ENCODE measurements at places on chromosomes 7 and 10.
A peak's percentile ranks its signal among the peaks of the same experiment; 100 is the strongest.

DNA sequence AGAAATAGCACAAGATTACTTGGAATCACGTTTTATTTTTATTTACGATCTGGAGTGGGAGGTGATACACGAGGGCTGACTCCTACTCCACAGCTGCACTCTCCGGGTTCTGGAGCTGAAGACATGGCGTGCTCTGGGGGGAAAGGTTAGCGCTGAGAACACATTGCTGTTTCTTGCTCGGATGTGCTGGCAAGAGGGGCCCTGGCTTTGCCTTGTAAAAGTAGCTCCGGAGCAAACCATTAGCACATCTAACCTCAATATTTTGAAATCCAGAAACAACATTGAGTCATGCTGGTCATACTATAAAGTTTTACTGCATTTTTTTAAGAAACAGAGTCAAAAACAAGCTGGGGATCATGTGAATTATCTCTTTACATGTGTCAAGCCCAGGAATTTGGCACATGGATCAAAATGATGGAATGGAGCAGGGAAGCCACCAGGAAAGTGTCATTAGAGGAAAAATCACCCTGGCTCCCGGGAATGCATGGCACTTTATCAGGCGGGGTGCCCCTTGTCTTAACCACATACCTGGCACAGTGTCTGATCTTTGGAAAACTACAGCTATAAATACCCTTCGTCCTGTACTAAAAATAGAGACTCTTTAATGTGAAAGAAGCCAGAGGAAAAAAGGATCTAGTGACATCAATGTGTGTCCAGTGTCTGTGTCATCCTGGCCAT is 31.6 kb upstream of the LYZL1 start:
- DNase-seq, result no peak

DNA sequence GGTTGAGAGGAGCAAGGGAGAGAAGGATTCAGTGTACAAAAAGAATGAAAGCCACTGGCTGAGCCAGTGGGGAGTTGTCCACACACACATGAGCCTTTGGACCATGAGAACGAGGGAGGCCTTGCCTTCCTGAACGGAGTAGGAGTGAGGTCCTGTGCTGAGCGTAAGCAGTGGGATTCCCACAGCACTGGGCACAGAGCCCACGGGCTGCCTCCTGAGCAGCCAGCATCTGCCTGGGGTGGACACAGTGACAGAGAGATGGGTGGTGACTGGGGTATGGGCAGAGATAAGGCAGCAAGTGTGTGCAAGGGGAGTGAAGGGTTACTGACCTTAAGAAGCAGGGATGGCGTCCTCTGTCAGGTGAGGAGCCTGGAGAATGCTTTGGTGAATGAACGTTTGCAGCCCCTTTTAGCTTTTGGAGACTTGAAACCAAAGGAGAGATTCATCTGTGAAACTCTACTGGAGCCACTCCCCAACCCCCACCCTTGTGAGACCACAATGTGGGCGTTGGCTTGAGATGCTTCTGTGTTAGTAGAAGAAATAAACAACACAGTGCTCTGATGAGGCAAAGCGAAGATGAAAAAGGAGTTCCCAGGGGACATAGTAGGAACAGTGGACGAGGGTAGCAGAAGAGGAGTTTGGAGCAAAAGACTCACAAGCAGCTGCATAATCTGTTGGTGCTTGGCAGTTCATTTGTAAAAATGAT is 56.5 kb downstream of the FIGNL1 start:
- DNase-seq, result peak; percentile 33

DNA sequence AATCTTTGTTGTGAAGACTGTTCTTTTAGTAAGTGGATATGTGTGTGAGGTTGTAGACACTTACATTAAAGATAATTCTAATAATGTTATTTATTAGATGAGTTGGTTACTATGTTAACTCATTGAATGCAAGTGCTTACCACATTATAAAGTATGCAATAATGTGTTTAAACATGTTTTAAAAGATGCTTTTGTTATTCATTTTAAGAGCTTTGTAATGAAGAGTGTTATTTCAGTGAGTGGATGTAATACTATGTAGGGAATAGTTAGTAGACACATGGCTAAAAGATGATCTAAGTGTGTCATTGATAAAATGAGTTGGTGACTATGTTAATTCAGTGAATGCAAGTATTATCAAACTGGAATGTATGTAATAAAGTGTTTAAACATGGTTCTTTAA is 70.0 kb upstream of the VOPP1 start:
- DNase-seq, result no peak

- no peak for DNase-seq
Measured at GRCh38 chr7:5354460-5355232, 69.0 kb downstream of the TNRC18 start.

- DNase-seq, result no peak
Measured at GRCh38 chr10:283140-283479, 147.9 kb downstream of the ZMYND11 start.

- DNase-seq, result no peak
Measured at GRCh38 chr10:128065881-128066534, 60.2 kb downstream of the MKI67 start.

GRCh38 chr7:108244110-108244509 is 113.9 kb upstream of the LAMB4 start:
- no peak for DNase-seq

- DNase-seq, result no peak
Measured at GRCh38 chr7:92827464-92828120, 8.8 kb downstream of the CDK6 start.

- DNase-seq, result no peak
Measured at GRCh38 chr10:125263551-125263950, 103.2 kb upstream of the CTBP2 start.

- DNase-seq, result no peak
Measured at GRCh38 chr10:53430127-53430891, 657.7 kb upstream of the MBL2 start.

- DNase-seq, result no peak
Measured at GRCh38 chr7:116671681-116672595, at the start of gene MET. Gene MET (plus strand): TSS chr7:116672196. CDS start chr7:116699085, 26,889 bp downstream.

DNA sequence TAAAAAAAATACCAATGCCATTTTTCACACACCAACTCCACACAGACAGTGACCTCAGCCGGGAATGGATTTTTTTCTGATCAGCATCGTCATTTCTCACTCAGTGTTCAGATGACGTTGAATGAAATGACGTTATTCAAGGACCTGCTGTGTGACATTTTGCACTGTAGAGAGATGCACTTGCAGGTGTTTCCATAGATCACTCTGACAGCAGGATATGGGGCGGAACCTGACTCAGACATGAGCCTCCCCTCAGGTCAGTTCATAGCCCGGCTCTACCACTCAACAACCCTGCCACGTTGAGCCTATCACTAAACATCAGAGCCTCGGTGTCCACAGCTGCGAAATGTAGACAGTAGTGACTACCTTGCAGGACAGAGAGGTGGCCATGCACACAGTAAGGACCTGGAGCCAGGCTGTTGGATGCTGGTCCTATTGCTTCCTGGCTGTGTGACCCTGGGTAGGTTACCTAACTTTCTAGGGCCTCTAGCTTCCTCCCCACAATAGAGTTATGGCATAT is 41.4 kb upstream of the ANTXRL start:
- DNase-seq, result no peak

All from T-helper 9 cell (primary cell).